ENCODE measurements at places on chromosomes 7 and 10. TPM values are rescaled to one million over a fixed set of nuclear protein-coding genes. Genes with fewer than 3 reads are reported as not detected.

- no peaks in the 10 kb centered on the region for H3K27me3 ChIP-seq
- H3K36me3 ChIP-seq: no peaks in the 10 kb centered on the region
- H3K4me3 ChIP-seq: no peak overlapping the region
- no peak for DNase-seq
Measured at GRCh38 chr7:127365957-127366315, 26.6 kb downstream of the ZNF800 start.

DNA sequence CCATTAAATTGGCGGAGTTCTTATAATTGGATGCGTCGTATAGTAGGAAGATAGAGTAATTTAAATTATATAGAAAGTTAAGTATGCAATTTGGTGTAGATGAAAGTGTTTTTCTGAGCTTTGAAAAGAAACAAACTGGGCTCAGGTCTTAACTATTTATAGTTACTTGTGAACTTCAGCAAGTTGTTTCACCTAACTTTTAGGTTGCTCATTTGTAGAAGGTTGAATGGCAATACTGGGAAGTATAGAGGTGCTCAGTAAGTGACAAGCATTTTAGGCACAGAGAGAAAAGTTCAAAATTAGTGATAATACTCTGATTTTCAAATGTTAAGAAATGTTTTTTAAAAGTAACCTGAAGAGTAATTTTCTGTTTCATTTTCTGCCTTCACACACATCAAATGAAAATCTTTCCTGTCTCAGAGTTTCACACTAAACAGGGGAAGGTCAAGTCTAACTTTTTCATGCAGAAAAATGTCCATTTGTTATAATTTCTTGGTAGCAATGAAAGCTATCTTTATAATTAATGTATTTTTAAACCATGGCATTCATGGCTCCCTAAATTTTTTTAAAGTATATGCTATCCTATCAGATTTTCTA, 146.5 kb downstream of the PHF14 start:
- H3K4me1 ChIP-seq: no peaks in the 10 kb centered on the region
- H3K27me3 ChIP-seq: no peaks in the 10 kb centered on the region
- no peak overlapping the region for H3K27ac ChIP-seq
- no peaks in the 10 kb centered on the region for H3K36me3 ChIP-seq
- DNase-seq: no peak

DNA sequence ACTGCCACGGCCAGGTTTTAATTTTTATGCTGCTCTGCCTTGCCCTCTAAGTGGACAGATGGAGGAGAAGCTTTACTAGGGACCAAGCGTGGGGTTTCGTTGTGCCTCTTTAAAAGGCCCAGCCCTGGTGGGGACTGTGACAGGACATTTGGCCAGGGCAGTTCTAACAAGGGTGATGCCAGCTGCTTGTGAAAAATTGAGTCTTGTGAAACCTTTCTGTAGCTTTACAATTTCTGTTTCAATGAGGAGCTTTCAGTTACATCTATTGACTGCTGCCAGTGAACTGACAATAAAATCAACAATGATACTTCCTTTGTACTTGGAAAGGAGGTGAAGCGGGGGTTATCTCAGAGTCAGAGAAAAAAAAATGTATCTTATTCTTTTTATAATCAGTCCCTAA, 233.1 kb upstream of the CSTF2T start:
- H3K36me3 ChIP-seq: no peaks in the 10 kb centered on the region
- no peaks in the 10 kb centered on the region for H3K27me3 ChIP-seq
- H3K4me3 ChIP-seq: no peak overlapping the region
- no peak overlapping the region for H3K27ac ChIP-seq
- no peak for DNase-seq

GRCh38 chr7:28958235-28958979, at the start of gene TRIL:
Gene TRIL (minus strand): TSS chr7:28958330. CDS start chr7:28958046, 284 bp downstream.
- H3K4me1 ChIP-seq: 0 out of 2 replicates have a peak, but pooled peaks cover 9% of the 10 kb centered on the region
- H3K27ac ChIP-seq: no peak within 1 kb of the TSS
- H3K27me3 ChIP-seq: no peaks in the 10 kb centered on the region
- peak within 1 kb of the TSS; percentile 80 for H3K4me3 ChIP-seq
- no peaks in the 10 kb centered on the region for H3K36me3 ChIP-seq

GRCh38 chr10:92502296-92502808, 71.5 kb downstream of the IDE start:
- H3K27me3 ChIP-seq: no peaks in the 10 kb centered on the region
- no peak for DNase-seq
- peaks cover 2% of the 10 kb centered on the region for H3K36me3 ChIP-seq

DNA sequence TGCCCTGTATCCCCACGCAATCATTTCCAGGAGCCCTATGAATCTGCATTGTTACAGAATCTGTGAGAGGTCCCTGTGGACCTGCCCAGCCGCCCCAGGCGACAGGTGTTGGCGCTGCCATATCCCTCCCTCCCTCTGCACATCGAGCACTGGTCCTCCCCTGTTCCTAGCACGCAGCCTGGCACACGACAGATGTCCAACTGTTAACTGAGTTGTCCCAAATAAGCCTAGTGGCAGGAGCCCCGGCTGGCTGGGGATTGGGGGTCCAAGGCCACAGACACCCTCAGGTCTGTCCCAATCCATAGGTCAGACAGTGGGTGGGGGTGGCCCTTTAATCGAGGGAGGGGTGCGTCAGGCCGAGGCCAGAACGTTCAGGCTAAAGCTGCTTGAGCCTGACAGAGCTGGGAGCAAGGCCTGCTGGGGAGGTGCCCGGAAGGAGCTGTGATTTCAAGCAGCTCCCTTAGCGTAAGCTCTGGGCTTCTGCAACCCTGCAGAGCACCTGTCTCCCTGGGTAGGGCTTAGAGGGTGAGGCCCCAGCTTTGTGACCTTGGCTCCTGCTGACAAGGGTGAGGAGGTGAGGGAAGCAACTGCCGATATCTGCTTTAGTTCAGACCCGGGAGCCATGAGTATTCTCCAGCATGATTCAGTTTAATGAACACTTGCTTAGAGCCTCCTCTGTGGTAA, 40.1 kb downstream of the ADRA2A start:
- no peak overlapping the region for H3K4me3 ChIP-seq
- H3K27me3 ChIP-seq: no peaks in the 10 kb centered on the region
- no peak for DNase-seq
- H3K4me1 ChIP-seq: no peaks in the 10 kb centered on the region
- H3K36me3 ChIP-seq: no peaks in the 10 kb centered on the region

GRCh38 chr7:68348401-68348800, 1249.9 kb upstream of the AUTS2 start:
- H3K4me1 ChIP-seq: no peaks in the 10 kb centered on the region
- no peak overlapping the region for H3K4me3 ChIP-seq
- DNase-seq: no peak
- no peaks in the 10 kb centered on the region for H3K36me3 ChIP-seq
- no peak overlapping the region for H3K27ac ChIP-seq
- no peaks in the 10 kb centered on the region for H3K27me3 ChIP-seq

DNA sequence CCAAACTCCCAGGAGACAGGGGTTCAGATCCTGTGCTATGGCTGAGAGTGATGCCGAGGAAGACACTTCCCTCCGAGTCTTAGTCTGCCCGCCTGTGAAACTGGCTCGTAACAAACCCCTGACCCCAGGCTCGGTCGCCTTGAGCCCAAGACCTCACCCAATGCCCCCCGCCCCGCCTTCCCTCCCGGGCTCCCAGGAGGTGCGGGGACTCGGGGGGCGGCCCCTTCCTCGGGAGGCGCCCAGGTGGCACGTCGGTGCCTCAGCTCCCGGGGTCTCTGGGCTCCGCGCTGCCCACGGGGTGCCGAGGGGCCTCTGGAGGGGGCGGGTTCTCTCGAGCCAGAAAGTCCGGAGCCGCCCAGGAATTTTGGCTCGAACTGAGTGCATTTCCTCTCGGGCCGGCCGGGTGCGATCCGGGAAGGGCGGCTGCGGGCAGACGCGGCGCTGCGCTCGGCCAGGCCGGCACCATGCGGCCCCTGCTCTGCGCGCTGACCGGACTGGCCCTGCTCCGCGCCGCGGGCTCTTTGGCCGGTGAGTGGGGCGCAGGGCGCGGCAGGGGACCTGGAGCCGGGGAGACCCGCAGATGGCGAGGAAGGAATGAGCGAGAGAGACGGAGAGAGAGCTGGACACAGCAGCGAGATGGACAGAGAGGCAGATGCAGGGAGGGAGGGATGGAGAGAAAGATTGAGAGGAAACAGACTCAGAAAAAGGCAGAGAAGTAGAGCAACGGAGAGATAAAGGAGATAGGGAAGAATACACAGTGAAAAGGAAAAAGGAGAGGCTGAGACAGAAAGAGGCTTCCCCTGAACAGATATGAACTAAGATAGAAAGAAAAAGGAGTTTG, at the start of gene PLAC9:
Gene PLAC9 (plus strand): TSS at position 432 of the 841 bp plus-strand sequence. CDS start 33 bp downstream, at position 465.
- H3K27ac ChIP-seq: no peak within 1 kb of the TSS
- peaks cover 14% of the 10 kb centered on the region for H3K4me1 ChIP-seq
- peak; percentile 67 for DNase-seq
- H3K4me3 ChIP-seq: peak within 1 kb of the TSS; percentile 66
- H3K36me3 ChIP-seq: no peaks in the 10 kb centered on the region
- peaks cover 22% of the 10 kb centered on the region for H3K27me3 ChIP-seq

GRCh38 chr10:17465328-17466125, 11.1 kb upstream of the ST8SIA6 start:
- DNase-seq: no peak
- no peaks in the 10 kb centered on the region for H3K4me1 ChIP-seq
- H3K36me3 ChIP-seq: no peaks in the 10 kb centered on the region
- no peak overlapping the region for H3K27ac ChIP-seq
- no peaks in the 10 kb centered on the region for H3K27me3 ChIP-seq
- H3K4me3 ChIP-seq: no peak overlapping the region

HOXA10 gene
- 46.1 TPM for total RNA-seq

- no peaks in the 10 kb centered on the region for H3K4me1 ChIP-seq
- DNase-seq: no peak
- no peaks in the 10 kb centered on the region for H3K36me3 ChIP-seq
- H3K27ac ChIP-seq: no peak overlapping the region
- H3K4me3 ChIP-seq: no peak overlapping the region
- H3K27me3 ChIP-seq: peaks cover 62% of the 10 kb centered on the region
Measured at GRCh38 chr10:131431978-131432690, 120.6 kb upstream of the TCERG1L start.

- H3K4me3 ChIP-seq: no peak overlapping the region
- H3K27ac ChIP-seq: no peak overlapping the region
- DNase-seq: no peak
- H3K4me1 ChIP-seq: peaks cover 10% of the 10 kb centered on the region
- no peaks in the 10 kb centered on the region for H3K36me3 ChIP-seq
Measured at GRCh38 chr10:3790858-3791257, 5.8 kb upstream of the KLF6 start.

DLD gene
- 53.6 TPM for total RNA-seq

GRCh38 chr10:63711361-63711760, 190.2 kb downstream of the REEP3 start:
- no peaks in the 10 kb centered on the region for H3K27me3 ChIP-seq
- peak overlapping the region; percentile 90 for H3K27ac ChIP-seq
- peak; percentile 30 for DNase-seq
- no peaks in the 10 kb centered on the region for H3K36me3 ChIP-seq
- 0 out of 2 replicates have a peak overlapping the region, but pooled peaks have one; percentile 2 for H3K4me3 ChIP-seq
- H3K4me1 ChIP-seq: peaks cover 57% of the 10 kb centered on the region

DNA sequence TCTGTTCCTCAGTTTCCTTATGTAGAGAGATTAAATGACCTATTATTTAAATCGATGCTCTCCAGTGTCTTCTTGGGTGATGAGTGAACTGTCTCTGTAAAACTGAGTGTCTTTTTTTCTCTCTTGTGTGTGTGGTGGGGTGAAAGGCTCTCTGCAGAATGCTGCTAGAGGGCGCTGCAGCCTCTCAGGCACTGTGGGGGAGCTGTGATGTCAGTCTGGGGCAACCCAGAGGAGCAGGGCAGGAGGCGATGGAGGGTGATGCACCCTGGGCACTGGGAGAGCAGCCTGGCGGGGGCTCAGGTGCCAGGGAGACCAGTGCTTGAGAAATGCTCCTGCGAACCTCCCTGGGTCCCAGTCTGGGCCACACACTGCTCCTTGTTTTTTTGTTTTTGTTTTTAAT, 110.1 kb upstream of the POM121L12 start:
- H3K4me3 ChIP-seq: no peak overlapping the region
- no peaks in the 10 kb centered on the region for H3K4me1 ChIP-seq
- no peaks in the 10 kb centered on the region for H3K36me3 ChIP-seq
- no peaks in the 10 kb centered on the region for H3K27me3 ChIP-seq
- no peak for DNase-seq

DNA sequence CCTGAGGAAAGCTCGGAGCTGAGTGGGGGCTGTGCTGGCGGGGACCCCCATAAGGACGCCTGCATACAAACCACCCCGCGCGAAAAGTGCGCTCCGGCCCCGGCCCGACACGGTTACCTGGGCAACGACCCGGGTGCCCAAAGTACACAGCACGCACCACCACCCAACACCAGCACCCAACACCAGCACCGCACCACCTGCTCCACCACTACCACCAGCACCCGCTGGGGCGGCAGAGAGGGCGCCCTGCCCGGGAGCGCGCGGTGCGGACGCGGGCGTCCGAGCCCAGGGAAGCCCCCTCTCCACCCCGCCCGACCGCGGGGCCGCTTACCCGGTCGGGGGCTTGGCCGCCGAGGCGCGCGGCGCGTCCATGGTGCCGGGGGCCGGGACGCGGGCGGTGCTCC, 345 bp downstream of the COBL start:
- H3K27ac ChIP-seq: peak overlapping the region; percentile 60
- DNase-seq: peak; percentile 48
- peaks cover 25% of the 10 kb centered on the region for H3K4me1 ChIP-seq
- peak overlapping the region; percentile 80 for H3K4me3 ChIP-seq
- H3K27me3 ChIP-seq: no peaks in the 10 kb centered on the region

DNA sequence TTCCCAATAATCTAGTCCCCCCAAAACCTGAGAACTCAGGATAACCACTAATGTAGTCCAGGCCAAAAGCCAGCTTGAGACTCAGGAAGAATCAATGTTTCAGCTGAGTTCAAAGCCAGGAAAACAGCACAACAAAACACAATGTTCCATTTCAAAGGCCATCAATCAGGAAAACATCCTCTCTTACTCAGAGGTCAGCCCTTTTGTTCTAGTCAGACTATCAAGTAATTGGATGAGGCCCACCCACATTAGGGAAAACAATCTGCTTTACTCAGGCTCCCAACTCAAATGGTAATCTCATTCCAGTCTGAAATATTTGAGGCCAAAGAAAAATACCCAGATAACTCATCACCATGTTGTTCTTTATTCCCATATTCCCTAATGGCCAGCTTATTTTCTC, 152.2 kb downstream of the SDHAF3 start:
- DNase-seq: no peak
- no peak overlapping the region for H3K27ac ChIP-seq
- peaks cover 28% of the 10 kb centered on the region for H3K27me3 ChIP-seq
- H3K36me3 ChIP-seq: no peaks in the 10 kb centered on the region
- no peak overlapping the region for H3K4me3 ChIP-seq

All from PC-3 (cell line).